ENCODE measurements at places on chromosomes 2 and 18. TPM values are rescaled to one million over a fixed set of nuclear protein-coding genes. Genes with fewer than 3 reads are reported as not detected.

The CRACDL gene
- total RNA-seq = 8.8 TPM

The PIAS2 gene
- 10.5 TPM for total RNA-seq

The TEX261 gene
- 22.6 TPM for total RNA-seq

DNA sequence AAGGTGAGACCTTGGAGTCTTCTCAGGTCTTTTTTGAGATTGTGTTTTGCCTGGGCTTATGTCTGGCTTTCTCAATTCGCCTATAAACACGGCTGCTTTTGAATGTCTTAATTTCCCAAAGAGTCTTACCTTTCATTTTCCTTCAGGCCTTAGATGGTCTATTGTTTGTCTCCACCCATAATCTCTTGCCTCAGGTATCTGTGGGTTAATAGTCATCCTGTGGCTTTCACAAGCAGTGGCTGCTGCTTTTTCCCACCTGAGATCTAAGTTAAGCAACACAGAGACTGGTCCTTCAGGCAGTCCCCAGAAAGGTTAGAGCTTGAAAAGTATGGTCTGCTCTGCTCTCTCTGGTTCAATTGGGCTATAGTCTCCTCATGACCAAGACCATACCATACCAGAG lies 275.3 kb downstream of the INSIG2 start:
- no peak overlapping the region for H3K4me3 ChIP-seq
- DNase-seq = no peak
- no peaks in the 10 kb centered on the region for H3K27me3 ChIP-seq
- no peaks in the 10 kb centered on the region for H3K36me3 ChIP-seq
- no peaks in the 10 kb centered on the region for H3K4me1 ChIP-seq
- no peak overlapping the region for H3K27ac ChIP-seq

Measured in esophagus squamous epithelium (tissue), 5 donors.